Left ventricle myocardium inferior (tissue), 1 donor: ENCODE measurements at places on chromosomes 7 and 10. TPM values are rescaled to one million over a fixed set of nuclear protein-coding genes. Genes with fewer than 3 reads are reported as not detected.
A peak's percentile ranks its signal among the peaks of the same experiment; 100 is the strongest.

PLEKHS1 gene
- not detected for total RNA-seq

INA gene
- not detected for total RNA-seq

ITGA8 gene
- total RNA-seq, result 1.7 TPM

FRAT1 gene
- 4.2 TPM for total RNA-seq

DNA sequence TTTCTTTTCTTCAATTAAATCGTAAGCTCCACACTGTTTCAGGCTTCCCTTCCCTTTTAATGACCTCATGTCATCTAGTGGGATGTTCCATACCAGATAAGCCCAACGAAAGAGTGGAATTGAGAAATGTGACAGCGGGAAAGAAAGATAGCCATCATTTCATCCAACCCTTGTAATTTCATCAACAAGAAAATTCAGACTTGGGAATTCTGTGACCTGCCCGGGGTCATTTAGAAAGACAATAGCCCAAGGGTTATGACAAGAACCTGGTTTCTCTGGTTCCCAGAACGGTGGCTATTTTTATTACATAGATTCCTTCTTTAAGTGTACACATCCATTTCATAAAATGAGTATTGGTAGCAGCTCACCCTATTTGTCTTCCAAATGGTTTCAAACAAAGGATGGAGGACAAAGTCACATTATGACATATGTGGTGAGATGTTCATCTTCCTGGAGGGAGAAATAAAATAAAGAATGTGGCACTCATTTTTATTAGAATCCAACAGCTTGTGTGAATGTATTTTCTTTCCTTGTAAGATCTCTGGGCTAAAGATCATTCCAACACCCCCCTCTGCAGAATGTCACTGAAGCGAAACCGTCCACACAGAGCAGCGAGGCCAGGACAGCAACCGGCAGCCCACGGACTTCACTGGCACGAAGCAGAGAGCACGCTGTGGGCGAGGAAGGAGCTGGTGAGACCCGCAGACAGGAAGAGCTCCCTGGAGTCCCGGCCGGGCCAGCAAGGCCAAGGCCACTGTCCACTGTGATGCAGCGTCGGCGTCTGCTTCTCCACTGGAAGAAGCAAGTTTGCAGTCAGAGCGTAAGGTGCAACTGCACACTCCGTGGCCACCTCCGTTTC lies 199.9 kb downstream of the KLF6 start:
- DNase-seq, result no peak

GRCh38 chr10:3745521-3745920 lies 39.5 kb downstream of the KLF6 start:
- DNase-seq, result no peak

DNA sequence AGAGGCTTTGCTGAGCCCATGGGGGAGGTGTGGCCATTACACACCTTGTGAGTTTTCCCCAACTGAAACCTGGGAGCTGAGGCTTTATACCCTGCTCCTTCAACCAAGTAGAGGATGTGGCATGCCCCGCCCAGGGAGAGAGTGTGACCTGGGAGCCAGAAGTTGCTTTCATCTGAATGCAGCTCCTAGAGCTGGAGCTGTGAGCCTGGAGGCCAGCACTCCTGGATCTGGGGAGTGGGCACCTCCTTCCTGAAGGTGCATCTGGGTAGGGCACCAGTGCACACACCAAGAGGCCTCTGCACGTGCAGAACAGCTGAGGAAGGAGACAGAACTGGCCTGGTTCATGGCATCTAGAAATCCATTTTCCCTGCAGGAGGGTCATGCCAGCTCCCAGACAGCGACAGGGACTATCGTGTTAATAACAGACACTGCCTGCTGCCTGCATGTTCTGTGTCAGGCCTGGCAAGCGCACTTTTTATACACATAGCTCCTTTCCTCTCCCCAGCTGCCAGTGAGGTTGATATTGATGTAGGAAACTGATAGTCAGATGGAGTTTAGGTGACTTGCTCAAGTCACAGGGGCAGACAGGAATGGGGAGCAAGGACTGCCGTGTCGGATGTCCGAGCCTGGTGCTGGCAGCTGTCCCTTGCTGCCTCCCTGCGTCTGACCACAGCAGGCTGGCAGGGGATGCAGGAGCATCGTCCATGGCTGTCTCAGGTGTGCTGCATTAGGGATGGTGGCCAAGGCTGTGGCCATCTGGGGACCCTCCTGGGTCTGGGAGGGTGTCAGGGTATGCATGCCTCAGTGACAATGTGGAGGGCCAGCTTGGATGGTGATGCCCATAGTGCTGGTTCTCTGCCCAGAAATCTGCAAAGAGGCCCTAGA lies 189.9 kb upstream of the CXCL12 start:
- no peak for DNase-seq

- no peak for DNase-seq
Measured at GRCh38 chr7:5143106-5143505, 46.9 kb upstream of the WIPI2 start.

- no peak for DNase-seq
Measured at GRCh38 chr10:83127942-83128575, 1011.2 kb upstream of the GHITM start.

DNA sequence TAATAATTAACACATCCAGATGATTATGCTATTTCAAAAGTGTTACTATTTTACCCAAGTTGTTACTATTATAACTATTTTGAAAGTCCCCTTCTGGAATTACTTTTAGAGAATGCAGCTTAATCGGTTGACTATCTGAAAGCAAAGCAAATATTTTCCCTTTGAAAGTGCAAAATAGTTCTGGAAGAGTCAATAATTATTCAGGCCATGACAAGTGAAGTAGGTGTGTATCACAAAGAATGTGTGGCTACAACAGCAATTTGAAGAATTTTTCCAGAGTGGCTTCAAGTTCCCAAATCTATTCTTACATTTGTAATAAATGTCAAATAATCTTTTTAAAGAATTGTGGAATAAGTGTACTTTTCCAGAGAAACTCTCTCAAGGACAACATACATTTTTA lies 42.8 kb downstream of the RNLS start:
- no peak for DNase-seq

DNA sequence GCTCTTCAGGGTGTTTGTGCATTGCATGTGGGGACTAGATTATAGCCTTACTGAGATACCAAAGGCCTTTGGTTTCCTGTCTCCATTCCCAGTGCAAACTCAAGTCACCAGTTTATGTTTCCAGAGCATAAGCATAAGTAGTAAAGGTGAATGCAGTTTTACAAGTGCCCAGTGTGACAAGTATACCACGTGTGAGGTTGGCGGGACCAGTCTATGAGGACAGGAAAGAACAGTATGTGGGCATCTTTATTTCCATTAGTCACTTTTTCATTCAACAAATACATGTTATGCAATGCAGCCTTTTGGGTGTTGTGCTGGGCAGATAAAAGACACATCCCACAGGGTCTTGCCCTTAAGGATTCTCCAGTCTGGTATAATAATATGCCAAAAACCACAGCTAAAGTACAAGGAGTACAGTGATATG lies 146.5 kb downstream of the ARID5B start:
- no peak for DNase-seq

GRCh38 chr10:93560541-93560940 lies 5.9 kb upstream of the FFAR4 start:
- no peak for DNase-seq

DNA sequence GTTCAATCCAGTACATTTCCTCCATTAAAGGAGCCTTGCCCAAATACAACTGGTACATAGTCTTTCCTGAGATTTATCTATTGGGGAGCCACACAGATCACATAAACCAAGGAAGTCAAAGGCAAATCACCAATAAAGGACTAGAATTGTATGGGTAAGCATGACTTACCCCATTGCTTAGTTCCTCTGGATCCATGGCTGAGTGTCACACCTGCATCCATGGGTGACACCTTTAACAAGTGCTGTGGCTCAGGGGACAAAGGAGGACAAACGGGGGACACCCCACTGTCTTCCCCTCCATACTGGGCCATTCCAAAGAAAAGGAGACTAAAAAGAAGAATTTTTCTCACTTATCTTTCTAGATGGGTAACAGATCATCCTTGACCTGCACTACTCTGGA lies 30.4 kb downstream of the ZNF92 start:
- no peak for DNase-seq

- peak; percentile 53 for DNase-seq
Measured at GRCh38 chr7:216360-217300, 24.3 kb downstream of the FAM20C start.

GRCh38 chr10:114821915-114822443 lies 399 bp downstream of the FHIP2A start:
- DNase-seq, result peak; percentile 18
